ENCODE measurements at places on chromosomes 7 and 10. TPM values are rescaled to one million over a fixed set of nuclear protein-coding genes. Genes with fewer than 3 reads are reported as not detected.

Gene CPA4
- total RNA-seq, result 1.3 TPM

Gene PROSER2
- 2.1 TPM for total RNA-seq

Gene TUBB8
- not detected for total RNA-seq

Gene ADRA2A
- 9.0 TPM for total RNA-seq

Gene PRKAR2B
- total RNA-seq, result 11.1 TPM

Gene NRBF2
- 23.4 TPM for total RNA-seq

Gene MYOZ1
- 0.12 TPM for total RNA-seq

Gene CLRN3
- not detected for total RNA-seq

Gene C10orf105
- not detected for total RNA-seq

Gene PRKCQ
- not detected for total RNA-seq
